ENCODE measurements at places on chromosomes 13 and 19. TPM values are rescaled to one million over a fixed set of nuclear protein-coding genes. Genes with fewer than 3 reads are reported as not detected.
A peak's percentile ranks its signal among the peaks of the same experiment; 100 is the strongest.

NCAN gene
- total RNA-seq, result 4.8 TPM

DNA sequence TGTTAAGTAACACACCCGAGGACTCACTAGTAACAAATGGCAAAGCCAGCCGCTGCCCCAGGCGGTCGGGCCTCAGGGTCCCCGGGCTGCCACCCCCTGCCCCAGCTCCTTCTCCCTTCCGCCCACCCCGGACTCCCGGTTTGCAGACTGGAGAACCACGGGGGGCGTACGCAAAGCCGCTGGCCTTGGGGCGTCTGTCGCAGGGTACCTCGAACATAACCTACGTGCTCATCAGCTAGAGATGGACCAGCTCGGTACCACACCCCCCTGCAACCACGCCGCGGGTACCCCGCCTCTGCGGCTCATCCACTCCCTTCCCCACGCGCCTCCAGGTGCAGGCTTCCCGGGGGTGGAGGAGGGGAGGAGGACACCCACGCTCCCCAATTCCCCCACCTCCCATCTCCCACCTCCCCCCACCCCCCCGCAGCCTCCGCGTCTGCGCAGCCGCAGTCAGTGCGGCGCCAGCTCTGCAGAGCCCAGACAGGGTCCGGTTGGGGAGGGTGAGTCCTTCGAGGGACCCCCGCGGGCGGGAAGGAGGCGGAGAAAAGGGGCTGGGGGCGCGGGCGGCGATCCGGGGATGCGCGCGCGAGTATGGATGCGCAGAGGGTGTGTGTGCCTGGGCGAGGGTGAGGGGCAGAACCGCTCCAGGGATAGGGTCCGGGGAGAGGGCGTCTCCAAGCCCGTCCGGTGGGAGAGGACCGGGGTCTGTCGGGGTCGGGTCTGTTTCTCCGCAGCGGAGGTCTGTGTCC lies at the start of gene SMIM17:
Gene SMIM17 (plus strand): TSS at position 449 of the 749 bp plus-strand sequence. CDS start 2,509 bp downstream, outside the sequence.
- no peaks in the 10 kb centered on the region for H3K4me1 ChIP-seq
- H3K36me3 ChIP-seq, result no peaks in the 10 kb centered on the region
- no peak within 1 kb of the TSS for H3K27ac ChIP-seq
- no peaks in the 10 kb centered on the region for H3K27me3 ChIP-seq
- DNase-seq, result no peak
- no peak within 1 kb of the TSS for H3K4me3 ChIP-seq

ZNF729 gene
- not detected for total RNA-seq

UBE2L5 gene
- total RNA-seq, result not detected

ZNF99 gene
- total RNA-seq, result not detected

DNA sequence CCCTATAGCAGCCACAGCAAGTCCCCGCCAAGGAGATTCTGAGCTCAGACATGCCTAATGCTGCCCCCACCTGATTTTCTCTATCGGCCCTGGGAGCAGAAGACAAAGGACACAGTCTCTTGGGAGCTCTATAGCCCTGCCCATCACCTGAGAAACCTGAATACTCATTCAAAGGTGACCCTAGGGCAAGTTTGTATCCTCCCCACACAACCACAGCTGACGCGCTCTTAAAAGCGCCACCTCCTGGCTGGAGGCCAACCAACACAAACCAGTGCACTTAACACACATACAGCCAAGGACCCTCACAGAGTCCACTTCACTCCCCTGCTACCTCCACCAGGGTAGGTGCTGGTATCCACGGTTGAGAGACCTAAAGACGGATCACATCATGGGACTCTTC lies 8.8 kb upstream of the IGFL4 start:
- H3K27me3 ChIP-seq, result peaks cover 27% of the 10 kb centered on the region
- no peaks in the 10 kb centered on the region for H3K36me3 ChIP-seq
- no peak for DNase-seq
- no peak overlapping the region for H3K27ac ChIP-seq
- H3K4me1 ChIP-seq, result no peaks in the 10 kb centered on the region

PRX gene
- 4.7 TPM for total RNA-seq

DNA sequence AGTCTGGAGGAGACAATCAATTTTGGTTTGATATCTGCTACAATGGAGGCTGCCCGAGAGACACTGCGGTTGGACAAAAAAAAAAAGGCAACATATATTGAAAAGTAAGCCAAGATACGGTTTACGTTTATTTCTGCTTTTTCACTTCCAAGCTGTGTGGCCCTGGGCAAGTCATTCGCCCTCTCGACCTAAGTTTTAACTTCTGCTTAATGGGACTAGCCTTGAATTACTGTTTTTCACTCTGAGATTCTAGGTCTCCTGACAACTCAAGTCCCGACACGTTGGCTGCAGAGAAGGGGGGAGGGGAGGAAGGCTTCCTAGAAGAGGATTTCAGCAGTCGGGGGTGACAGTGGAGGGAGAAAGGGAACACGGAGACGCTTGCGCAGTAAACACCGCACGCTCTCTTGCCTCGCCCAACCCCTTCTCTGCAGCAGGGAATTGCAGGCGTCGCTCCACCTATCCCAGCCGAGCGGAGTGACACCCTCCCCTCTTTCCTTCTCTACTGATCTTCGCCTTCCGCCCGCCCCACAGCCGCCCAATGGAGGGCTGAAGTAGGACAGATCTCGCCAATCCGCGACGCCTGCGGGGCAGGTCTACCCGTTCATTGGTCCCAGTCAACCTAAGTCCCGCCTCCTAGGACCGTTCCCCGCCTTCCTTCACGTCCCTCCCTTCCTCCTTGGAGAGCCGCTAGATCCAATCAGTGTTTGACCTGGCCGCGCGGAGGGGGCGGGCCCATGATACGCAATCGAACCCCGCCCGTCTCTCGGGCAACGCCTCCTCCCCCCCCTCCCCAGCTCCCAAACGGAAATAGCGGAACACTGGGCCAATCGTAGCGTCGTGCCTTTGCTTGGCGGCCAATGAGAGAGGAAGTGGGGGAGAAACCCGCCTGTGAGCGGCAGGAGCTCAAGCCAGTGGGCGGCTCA lies 533 bp upstream of the AP2A1 start:
- DNase-seq, result peak; percentile 100
- H3K4me1 ChIP-seq, result peaks cover 11% of the 10 kb centered on the region
- H3K4me3 ChIP-seq, result peak overlapping the region; percentile 94
- H3K36me3 ChIP-seq, result no peaks in the 10 kb centered on the region
- peak overlapping the region; percentile 99 for H3K27ac ChIP-seq
- H3K27me3 ChIP-seq, result no peaks in the 10 kb centered on the region

PSG5 gene
- not detected for total RNA-seq

ZNF221 gene
- total RNA-seq, result 14.0 TPM

PRRG2 gene
- 0.68 TPM for total RNA-seq

AKT2 gene
- 85.1 TPM for total RNA-seq

GRCh38 chr13:91389186-91389585 lies 9.2 kb upstream of the GPC5 start:
- H3K27me3 ChIP-seq, result peaks cover 38% of the 10 kb centered on the region
- no peaks in the 10 kb centered on the region for H3K4me1 ChIP-seq
- no peak for DNase-seq
- H3K27ac ChIP-seq, result no peak overlapping the region
- H3K4me3 ChIP-seq, result no peak overlapping the region
- no peaks in the 10 kb centered on the region for H3K36me3 ChIP-seq

DNA sequence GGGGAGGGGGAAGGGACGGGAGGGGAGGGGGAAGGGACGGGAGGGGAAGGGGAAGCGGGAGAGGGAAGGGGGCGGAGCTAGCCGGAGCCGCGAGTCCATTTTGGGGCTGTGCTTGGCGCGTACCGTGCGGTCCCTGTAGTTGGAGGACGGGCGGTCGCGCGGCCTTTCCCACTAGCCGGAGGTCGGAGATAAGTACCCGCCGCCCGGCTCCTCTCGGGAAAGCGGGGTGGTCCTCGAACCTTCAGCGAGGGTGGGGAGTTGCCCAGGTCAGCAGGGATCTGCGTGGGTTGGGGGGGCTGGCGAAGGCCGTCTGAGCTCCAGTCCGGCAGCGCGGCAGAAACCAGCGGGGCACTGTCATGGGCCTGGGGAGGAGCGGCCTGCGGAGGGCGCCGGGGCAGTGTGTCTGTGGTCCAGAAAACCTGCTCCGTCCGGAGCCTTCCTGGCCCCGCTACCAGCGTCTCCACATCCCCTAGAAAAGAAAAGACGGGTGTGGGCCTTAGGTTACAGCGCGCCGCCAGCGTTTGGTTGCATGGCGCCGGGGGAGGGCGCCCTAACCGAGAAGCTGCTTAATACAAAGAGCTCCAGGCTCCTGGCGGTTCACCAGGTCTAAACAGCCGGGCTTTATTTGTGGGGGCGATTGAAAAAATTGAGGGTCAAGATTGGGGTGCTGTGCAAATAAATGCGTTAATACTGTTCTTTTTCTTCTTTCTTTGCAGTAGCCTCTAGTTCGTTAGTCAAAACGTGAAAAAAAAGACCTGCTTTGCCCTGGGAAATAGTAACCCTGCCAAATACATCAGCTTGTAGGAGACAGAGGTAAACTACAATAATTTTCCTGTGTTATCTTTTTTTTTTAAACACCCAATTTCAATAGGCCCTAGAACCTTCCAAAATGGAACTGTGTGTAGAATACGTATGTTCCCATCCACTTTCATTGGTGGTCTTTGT lies at the start of gene TRIM13:
Gene TRIM13 (plus strand): TSS at position 92 of the 945 bp plus-strand sequence. CDS start 14,899 bp downstream, outside the sequence.
- H3K4me3 ChIP-seq, result peak within 1 kb of the TSS; percentile 100
- peaks cover 25% of the 10 kb centered on the region for H3K36me3 ChIP-seq
- H3K4me1 ChIP-seq, result peaks cover 32% of the 10 kb centered on the region
- H3K27ac ChIP-seq, result peak within 1 kb of the TSS; percentile 97

Data from neural progenitor cell (in vitro differentiated cells).